Fibroblast of lung (primary cell): ENCODE measurements at places on chromosomes 3 and 15. TPM values are rescaled to one million over a fixed set of nuclear protein-coding genes. Genes with fewer than 3 reads are reported as not detected.

BRK1 gene
- total RNA-seq: 112 and 114 TPM in 2 replicates

GRIP2 gene
- total RNA-seq: under 0.01 TPM in 2 replicates

NOX5 gene
- total RNA-seq: under 0.01 and 0.33 TPM in 2 replicates

GASK1A gene
- 1.8 and 5.4 TPM in 2 replicates for total RNA-seq

AGBL1 gene
- total RNA-seq: not detected in 2 replicates

GOLGA8J gene
- under 0.01 TPM in 1 of 2 replicates, not detected in the other for total RNA-seq

SCN5A gene
- total RNA-seq: 0.50 and 0.77 TPM in 2 replicates

DPPA2 gene
- total RNA-seq: not detected in 2 replicates
